ENCODE measurements at places on chromosomes 12 and 14.

DNA sequence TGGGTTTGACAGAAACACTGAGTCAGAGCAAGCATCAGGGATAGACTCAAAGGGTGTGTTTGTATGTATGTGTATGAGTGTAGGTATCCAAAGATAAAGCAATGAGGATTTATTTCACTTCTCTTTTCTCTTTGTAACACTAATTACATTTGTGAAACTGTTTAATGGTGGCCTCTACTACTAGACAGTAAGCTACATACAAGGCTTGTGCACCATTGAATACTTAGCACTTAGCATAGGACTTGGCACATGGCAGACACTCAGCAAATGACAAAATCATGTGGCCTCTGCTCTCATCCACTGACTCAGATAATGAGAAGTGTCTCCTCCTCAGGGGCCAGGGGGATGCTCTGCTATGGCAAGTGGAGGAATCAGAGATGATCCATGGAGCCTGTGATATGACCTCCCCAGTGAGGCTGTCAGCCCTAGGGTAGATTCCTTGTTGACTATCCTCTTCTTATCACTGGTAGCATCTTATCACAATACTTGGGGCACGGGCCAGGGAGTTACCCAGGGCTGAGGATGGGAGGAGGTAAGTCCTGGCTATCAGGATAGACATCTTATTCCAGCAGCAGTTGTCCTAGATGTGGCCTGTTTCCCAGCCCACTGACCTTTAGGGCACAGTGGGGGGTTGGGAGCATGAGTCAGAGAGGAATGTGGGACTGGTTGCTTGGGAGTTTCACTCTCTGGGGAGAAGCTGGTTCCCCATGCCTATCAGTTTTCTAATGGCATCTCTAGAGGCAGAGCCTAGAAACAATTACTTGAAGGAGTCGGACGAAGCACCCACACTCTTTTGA lies 71.2 kb upstream of the HOXC13 start:
- ATAC-seq, result no peak

DNA sequence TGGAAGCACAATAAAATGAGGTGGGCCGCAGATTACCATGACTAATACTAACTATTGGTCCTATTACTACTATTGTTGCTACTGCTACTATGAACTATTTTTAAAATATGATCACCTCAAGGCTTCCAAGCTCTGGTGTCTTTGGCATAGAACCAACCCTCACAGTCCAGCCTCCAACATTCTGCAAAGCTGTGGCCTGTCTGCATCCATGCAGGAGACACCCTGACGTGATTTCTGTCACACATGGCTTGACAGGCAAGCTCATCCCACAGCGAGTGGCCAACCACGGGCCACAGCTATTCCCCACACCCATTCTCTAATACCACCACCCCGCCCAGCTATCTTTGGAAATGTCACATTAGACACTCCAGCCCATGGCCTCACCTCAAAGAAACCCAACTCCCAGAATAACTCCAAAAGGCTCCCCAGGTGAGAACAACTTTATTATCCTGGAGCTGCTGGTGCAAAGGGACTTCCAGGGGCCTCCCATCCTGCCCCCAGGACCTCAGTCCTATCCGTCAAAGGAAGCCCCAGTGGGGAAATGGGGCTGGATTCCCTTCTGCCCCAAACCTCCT lies 14.4 kb downstream of the ISCU start:
- no peak for ATAC-seq

DNA sequence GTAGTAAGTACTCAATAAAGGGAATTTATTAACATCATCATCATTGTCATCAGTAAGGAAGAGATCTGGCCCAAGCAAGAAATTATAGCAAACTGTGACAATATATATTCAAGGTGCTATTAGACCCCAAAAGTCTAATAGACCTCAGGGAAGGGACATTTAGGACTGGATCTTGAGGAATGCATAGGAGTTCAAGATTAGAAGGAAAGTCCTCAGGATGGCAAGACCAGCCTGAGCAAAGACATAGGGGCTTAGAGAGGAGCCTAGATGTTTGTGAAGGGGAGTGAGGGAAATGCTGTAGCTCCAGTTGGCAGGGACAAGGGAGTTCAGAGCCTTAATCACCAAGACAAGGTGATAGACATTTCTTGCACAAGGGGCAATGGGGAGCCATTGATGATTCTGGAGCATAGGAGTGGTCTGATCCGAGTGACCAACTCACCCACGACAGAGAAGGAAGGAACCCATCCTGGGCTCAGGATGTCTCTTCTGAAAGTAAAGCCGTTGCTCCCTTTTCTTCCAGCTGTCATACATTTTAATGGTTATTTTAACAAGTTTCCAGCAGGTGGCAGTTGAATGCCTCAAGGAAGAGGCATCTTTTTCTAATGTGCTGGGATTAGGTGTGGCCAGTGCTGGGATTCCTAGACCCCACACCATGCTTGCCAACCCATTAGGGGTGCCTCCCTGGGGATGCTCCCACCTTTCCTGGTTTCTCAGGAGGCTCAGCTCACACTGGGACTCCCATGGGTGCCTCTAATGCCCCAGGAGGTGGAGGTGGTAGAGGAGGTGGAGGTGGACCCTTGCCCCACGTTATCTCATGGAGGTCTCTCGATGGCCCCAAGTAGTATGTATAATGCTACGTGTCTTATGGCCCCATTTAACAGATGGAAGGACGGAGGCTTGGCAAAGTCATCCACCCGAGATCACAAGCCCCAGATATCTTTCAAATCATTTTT lies 37.8 kb downstream of the PHETA1 start:
- peak; percentile 29 for ATAC-seq

- ATAC-seq, result no peak
Observed at GRCh38 chr12:106149096-106149784, 10.5 kb upstream of the NUAK1 start.

- ATAC-seq, result no peak
Observed at GRCh38 chr12:121750507-121750955, 38.0 kb downstream of the TMEM120B start.

GRCh38 chr12:110844551-110845338 lies 2.0 kb upstream of the CCDC63 start:
- ATAC-seq, result no peak

DNA sequence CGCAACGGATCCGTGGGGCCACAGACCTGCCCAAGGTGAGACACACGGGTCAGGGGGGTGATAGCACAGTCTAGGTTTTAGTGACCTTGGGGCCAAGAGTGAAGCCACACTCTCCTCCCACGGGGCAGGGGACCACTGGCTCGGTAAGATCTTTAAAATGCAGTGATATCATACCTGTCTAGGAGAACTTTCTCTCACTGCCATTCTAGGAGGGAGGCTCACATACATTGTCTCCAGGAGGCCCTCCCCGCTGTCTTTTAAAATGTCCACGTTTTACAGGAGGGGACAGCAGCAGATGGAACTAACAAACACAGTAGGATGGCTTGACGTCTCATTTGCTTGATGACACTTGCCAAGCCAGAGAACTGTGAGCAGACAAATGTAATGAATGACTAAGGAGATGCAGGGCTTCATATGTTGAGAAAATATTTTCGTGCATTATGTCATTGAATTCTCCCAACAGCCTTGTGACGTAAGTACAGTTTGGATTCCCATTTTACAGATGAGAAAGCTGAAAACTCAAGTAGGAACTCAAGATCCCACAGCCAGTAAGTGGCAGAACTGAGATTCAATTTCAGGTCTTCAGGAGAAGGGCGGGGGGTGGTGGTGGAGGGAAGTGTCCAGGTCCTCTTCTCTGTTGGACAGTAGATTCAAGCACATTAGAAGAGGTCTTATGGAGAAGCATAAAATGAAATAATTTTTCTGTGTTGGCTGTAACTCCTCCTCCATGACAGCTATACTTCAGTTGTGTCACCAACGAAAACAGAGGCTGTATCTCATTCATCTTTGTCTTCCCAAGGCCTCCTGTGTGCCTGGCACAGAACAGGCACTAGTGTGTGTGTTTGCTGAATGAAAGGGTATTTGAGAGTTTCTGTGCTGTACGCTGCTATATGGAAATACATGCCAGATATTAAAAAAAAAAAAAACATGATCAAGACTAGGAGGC lies 2.1 kb downstream of the VASH1 start:
- ATAC-seq, result no peak

- no peak for ATAC-seq
Observed at GRCh38 chr14:56170028-56170427, 51.8 kb downstream of the PELI2 start.

- no peak for ATAC-seq
Observed at GRCh38 chr14:66680216-66680615, 172.3 kb downstream of the GPHN start.

GRCh38 chr12:103518899-103519298 lies 23.1 kb upstream of the C12orf42 start:
- ATAC-seq, result no peak

DNA sequence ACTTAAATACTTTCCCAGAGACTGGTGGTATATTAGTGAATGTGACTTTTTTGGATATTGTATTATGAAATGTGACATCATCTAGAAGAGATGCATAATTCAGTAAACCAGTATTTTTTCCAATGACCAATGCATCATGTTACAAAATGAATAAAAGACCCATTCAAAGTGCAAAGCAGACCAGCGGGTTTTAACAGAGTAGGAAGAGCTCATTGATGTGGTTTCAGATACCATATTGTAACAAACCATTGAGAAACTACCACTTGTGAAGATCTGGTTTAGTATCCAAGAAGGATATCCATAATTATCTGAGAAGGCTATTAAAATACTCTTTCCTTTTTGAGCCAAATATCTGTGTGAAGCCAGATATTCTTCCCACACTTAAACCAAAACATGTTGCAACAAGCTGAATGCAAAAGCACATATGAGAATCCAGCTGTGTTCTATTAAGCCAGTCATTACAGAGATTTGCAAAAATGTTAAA lies 47.7 kb downstream of the MVK start:
- ATAC-seq, result no peak

DNA sequence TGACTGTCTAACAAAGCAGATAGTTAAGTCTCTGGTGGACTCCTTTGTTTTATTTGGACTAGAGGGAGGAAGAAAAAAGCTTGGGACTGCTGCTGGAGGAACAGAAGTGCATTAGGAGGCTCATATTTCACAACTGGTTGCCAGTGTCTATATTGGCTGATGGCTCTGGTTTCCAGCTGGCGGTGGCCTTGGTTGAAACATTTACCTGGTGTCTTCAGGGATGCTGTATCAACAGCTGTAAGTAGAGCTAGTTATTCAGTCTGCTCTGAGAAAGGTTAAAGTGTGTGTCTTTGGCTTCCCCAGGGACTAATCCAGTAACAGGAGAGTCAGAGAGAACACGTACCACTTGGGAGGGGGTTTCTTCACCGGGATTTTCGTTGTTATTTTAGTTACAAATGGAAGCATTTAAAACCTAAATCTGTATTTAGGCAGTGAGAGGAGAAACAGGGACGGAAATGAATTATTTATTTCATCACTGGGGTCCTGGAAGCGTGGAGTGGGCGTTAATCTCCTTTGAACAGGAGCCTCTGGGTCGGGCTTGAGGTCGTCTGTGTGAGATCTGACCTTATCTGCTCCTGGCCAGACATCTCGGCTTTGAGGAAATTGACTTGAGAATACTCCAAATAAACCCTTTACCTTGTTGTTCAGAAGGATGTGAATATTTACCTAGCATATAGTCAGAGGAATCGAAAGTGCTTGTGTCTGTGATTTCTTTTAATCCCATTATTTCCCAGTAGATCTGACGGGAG lies 149.9 kb downstream of the NRXN3 start:
- no peak for ATAC-seq

DNA sequence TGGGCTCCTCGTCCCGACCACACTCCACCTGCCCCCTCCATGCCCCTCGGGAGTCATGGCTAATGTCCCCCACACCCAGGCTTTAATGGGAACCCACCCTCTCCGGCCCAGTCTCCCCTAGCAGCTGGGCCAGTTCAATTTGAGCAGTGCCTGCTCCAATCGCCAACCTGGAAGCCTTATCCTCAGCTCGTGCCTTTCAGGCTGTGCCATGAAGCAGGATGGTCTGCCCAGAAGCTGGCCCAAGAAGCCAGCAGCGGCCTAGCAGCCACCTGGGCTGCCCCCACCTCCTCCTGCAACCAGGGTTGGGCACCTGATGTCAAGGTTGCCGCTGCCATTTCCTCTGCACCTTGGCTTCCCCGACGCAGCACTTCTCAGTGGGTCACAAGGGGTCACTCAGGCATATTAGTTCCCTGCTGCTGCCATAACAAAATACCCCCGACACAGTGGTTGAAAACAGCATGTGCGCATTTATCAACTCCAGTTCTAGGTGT lies 2.3 kb upstream of the CLBA1 start:
- no peak for ATAC-seq

DNA sequence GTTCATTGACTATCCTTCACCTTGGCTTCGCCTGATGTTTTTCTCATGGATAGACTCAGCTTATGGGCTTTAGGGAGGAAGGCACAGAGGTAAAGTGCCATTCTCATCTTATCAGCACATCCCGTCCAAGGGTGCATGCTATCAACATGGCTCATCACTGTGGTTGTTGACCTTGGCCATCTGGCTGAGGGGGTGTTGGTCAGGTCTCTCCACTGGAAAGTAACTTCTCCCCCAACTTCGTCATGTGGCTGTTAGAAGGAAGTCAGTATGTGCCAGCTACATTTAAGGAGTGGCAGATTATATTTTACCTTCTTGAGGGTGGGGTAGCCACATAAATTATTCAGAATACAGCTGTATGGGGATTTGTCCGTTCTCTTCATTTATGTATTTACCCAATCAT lies 68.9 kb downstream of the EML1 start:
- ATAC-seq, result no peak

- peak; percentile 5 for ATAC-seq
Observed at GRCh38 chr12:2242816-2243215, 190.0 kb downstream of the CACNA1C start.

DNA sequence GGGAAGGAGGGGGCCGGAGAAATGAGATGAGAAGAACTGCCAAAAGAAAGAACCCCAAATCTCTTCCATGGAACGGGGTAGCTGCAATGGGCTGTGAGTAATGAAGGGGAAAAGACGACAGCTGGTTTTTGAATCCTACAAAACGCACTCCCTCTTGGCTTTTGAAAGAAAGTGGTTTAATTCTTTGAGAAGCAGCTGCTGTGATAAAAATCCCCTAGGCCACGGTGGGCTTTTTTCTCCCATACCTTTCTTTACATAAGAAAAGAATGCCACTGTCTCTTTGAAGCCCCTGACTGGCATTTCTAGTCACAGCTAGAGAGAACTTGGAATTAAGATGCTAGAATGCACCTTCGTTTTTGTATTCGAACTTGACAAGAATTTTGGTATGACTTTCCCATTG lies 486.1 kb downstream of the GLT1D1 start:
- ATAC-seq, result no peak

DNA sequence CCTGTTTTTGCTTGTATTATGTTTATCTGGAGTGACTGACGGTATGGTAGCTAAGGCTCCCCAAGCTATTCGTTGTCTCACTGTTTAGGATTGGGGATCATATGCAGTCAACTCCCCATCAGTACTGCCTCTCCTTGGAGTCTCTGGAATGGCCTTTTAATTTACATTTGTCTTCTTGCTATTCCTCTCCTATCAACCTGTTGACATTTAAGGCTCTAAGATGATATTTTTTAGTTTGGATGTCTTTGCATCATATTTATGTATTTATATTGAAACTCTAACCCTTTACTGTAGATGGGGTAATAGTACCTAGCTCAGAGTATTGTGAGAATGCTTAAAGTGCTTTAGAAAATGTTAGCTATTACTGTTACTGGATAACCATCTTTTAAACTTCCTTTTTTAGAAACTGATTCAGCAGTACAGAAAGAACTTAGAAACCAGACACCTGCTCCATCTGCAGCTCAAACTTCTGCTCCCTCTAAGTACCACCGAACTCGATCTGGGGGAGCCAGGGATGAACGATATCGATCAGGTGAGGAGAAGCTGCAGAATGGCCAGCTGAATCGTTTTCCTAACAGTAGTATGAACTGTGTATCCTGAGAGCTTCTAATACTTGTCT lies 123.5 kb upstream of the ATF1 start:
- ATAC-seq, result no peak

- no peak for ATAC-seq
Observed at GRCh38 chr12:100539202-100539601, 34.3 kb upstream of the GAS2L3 start.

GRCh38 chr14:72303930-72304329 lies 371.7 kb downstream of the RGS6 start:
- ATAC-seq, result no peak

Measured in activated T-helper 17 cell treated with anti-CD3 and anti-CD28 coated beads, Interleukin-2, amount 50 U/mL, for 72 hours (primary cell).